ENCODE measurements at places on chromosomes 16 and 17.
A peak's percentile ranks its signal among the peaks of the same experiment; 100 is the strongest.

DNA sequence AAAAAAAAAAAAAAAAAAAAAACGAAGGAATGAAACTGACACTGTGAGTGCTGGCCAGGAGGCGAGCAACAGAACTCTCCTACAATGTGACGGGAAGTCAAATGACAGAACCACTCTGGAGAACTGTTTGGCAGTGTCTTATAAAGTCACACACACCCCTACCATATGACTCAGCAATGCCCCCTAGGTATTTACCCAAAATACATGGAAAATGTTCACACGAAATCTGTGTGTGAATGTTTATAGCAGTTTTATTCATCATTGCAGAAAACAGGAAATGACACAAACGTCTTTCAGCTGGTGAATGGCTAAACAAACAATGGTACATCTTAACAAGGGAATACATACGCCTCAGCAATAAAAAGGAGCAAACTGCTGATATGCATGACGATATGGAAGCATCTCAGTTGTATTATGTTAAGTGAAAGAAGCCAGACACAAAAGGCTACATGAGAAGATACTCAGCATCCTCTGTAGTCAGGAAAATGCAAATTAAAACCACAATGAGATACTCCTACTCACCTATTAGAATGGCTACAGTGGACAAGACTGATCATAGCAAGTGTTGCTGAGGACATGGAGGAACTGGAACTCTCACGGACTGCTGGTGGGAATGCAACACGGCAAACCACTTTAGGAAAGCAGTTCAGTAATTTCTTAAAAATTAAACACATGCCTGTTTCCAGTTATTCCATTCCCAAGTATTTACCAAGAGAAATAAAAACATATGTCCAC lies 74.7 kb downstream of the TBC1D16 start:
- no peak for DNase-seq

- no peak for DNase-seq
These were observed 9.3 kb upstream of the IRX5 start for GRCh38 chr16:54921206-54921824.

GRCh38 chr17:7888184-7888920 lies at the start of gene CHD3:
CHD3 (plus strand) TSS chr17:7888789; CDS start chr17:7889001, 212 bp downstream.
- DNase-seq: peak; percentile 47

- no peak for DNase-seq
These were observed 53.8 kb downstream of the COG7 start for GRCh38 chr16:23398987-23399805.

- no peak for DNase-seq
These were observed 21.5 kb downstream of the SP2 start for GRCh38 chr17:47917581-47917980.

GRCh38 chr16:69727916-69728270 lies 1.5 kb upstream of the NQO1 start:
- DNase-seq: no peak

DNA sequence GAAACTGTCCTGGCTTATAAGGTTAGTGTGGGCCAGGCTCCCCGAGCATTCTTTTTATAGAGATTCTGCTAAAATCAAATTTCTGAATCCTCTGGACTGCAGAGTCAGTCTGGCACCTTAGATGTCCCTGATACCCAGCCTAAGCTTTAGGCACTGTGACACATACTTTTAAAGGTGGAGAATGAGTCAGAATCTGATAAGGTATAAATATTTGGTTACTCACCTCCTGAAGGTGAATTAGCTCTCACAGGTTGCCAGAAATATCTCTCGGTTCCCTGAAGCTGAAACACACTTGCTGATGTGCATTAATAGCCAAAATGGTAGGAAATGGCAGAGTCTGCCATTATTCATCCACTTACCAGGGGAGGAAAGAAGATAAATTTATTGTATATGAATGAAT lies 446.9 kb downstream of the UTP18 start:
- no peak for DNase-seq

GRCh38 chr16:63289834-63290460 lies 1253.7 kb upstream of the CDH8 start:
- no peak for DNase-seq
